ENCODE measurements at places on chromosomes 12 and 14.

DNA sequence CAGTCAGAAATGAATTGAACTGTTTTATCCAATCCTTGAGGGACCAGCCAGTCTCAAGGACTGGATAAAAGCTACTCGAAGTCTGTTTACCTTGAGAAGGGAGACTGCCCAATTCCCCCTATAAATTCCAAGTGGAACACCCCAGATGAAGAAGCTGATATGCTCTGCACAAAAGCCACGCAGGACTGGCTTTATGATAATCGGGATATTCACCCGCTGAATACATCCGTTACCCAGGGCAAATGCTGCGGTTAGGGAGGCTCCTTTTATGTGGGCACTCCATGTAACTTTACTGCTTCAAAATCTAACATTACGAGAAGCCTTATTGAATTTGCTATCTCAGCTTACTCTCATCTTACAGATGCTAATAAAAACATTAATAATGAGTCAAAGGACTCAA is 119.1 kb downstream of the DENND5B start:
- H3K27ac ChIP-seq, result no peak overlapping the region
- no peaks in the 10 kb centered on the region for H3K27me3 ChIP-seq
- H3K4me1 ChIP-seq, result no peaks in the 10 kb centered on the region
- no peaks in the 10 kb centered on the region for H3K36me3 ChIP-seq
- no peak for DNase-seq
- H3K4me3 ChIP-seq, result no peak overlapping the region

GRCh38 chr12:121520586-121521086 is 60.2 kb downstream of the KDM2B start:
- peaks cover 23% of the 10 kb centered on the region for H3K36me3 ChIP-seq
- no peak overlapping the region for H3K27ac ChIP-seq
- H3K4me3 ChIP-seq, result no peak overlapping the region
- DNase-seq, result no peak
- no peaks in the 10 kb centered on the region for H3K4me1 ChIP-seq

DNA sequence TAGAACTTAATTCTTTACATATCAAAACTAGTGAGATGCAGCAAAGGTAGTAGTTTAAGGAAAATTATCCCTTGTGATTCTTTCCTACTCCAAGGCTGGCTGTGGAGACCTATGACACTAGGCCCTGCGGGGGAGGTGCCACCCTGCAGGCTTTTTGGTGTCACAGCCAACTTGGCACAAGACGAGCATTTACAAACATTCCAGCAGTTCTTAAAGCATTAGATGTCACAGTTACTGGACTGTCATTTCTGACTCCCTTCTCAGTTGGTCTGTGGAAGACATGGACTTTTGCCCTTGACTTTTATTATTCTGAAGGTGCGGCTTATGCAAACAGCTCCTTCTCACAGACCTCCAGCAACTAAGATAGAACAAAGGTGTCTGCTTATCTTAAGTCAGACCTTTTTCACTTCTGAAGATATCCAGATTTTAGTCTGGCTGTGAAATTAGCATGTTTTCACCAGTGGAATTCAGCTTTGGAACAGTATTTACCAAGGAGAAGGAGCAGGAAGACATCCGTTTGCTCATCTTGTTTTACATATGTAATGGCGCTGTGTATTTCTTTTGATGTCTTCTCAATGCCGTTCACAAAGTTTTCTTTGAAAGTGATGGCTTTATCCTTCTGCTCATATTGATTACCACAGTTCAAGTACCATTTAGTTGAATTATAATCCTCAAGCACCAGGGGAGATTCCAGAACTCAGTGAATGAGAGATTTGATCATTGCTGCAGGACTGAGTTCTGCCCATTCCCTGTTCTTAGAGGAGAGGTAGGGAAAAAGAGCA is 17.9 kb downstream of the SRGAP1 start:
- H3K4me1 ChIP-seq, result peaks cover 2% of the 10 kb centered on the region
- no peaks in the 10 kb centered on the region for H3K27me3 ChIP-seq
- H3K4me3 ChIP-seq, result no peak overlapping the region
- DNase-seq, result no peak
- no peak overlapping the region for H3K27ac ChIP-seq

- no peaks in the 10 kb centered on the region for H3K27me3 ChIP-seq
- H3K4me1 ChIP-seq, result peaks cover 2% of the 10 kb centered on the region
- no peak overlapping the region for H3K27ac ChIP-seq
- no peak overlapping the region for H3K4me3 ChIP-seq
- H3K36me3 ChIP-seq, result no peaks in the 10 kb centered on the region
Observed at GRCh38 chr14:56180754-56181542, 62.7 kb downstream of the PELI2 start.

DNA sequence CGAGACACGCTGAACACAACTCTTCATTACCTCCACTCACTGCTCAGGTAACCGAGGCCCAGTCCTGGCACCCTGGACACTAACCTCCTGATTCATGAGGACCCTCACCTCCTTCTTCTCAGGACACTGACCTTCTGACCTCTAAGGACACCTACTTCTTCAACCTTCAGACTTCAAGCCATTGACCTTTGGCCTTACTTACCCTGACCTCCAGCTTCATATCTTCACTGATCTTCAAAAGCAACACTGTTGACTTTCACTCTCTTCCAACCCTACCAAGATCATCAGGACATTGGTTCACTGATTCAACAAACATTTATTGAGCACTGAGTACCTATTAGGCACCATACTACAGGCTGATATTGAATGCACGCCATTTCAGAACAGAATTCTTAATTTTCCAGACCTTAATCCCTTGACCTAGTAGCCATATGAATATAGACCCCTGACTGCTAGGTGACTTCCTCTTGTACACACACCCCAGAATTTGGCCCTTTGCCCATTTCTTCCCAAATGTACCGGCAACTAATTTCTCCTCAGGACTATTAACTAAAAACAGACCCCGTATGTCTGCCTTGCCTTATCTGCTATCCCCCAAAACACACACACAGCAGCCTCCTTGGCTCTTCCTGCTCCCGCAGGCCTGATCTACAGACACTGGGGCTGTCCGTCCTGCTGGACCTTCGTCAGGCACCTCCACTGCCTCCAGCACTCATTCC is 5.8 kb downstream of the ARHGEF40 start:
- H3K4me1 ChIP-seq, result peaks cover 4% of the 10 kb centered on the region
- no peak for DNase-seq
- H3K36me3 ChIP-seq, result peaks cover 32% of the 10 kb centered on the region
- no peaks in the 10 kb centered on the region for H3K27me3 ChIP-seq
- H3K4me3 ChIP-seq, result no peak overlapping the region

GRCh38 chr12:93686572-93687356 is 9.6 kb downstream of the CRADD start:
- no peak overlapping the region for H3K27ac ChIP-seq
- DNase-seq, result no peak
- H3K4me3 ChIP-seq, result no peak overlapping the region

DNA sequence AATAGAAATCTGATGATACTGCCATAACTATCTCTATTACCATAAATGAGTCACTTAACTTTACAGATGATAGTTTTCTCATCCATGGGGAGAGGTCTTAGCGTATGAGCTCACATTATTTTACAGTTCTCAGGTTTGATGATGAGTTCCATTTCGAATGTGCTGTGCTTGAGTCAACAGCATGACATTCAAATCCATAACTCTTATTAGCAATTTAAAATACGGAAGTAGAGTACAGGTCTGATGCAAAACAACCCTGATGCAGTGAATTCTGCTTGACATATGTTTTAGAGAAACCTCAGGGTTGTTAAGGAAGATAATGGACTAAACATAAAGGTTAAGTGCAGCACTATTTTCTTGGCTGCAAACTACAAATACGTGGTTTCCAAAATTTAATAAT is 30.0 kb downstream of the C14orf39 start:
- H3K4me3 ChIP-seq, result no peak overlapping the region
- H3K27ac ChIP-seq, result no peak overlapping the region
- no peaks in the 10 kb centered on the region for H3K27me3 ChIP-seq
- no peak for DNase-seq
- no peaks in the 10 kb centered on the region for H3K4me1 ChIP-seq

- H3K4me1 ChIP-seq, result no peaks in the 10 kb centered on the region
- no peaks in the 10 kb centered on the region for H3K36me3 ChIP-seq
- no peaks in the 10 kb centered on the region for H3K27me3 ChIP-seq
- H3K4me3 ChIP-seq, result no peak overlapping the region
Observed at GRCh38 chr14:47917344-47917954, 242.0 kb upstream of the MDGA2 start.

- H3K4me1 ChIP-seq, result no peaks in the 10 kb centered on the region
- no peak for DNase-seq
- no peak overlapping the region for H3K27ac ChIP-seq
- H3K27me3 ChIP-seq, result no peaks in the 10 kb centered on the region
- H3K36me3 ChIP-seq, result no peaks in the 10 kb centered on the region
Observed at GRCh38 chr12:68559984-68560850, 50.5 kb upstream of the RAP1B start.

- no peak overlapping the region for H3K27ac ChIP-seq
- H3K36me3 ChIP-seq, result no peaks in the 10 kb centered on the region
- DNase-seq, result no peak
- 0 out of 2 replicates have a peak, but pooled peaks cover 4% of the 10 kb centered on the region for H3K4me1 ChIP-seq
Observed at GRCh38 chr14:69263364-69263763, 3.4 kb downstream of the GALNT16 start.

- no peak for DNase-seq
- H3K27ac ChIP-seq, result no peak overlapping the region
- H3K36me3 ChIP-seq, result no peaks in the 10 kb centered on the region
- no peak overlapping the region for H3K4me3 ChIP-seq
- H3K4me1 ChIP-seq, result no peaks in the 10 kb centered on the region
Observed at GRCh38 chr12:28158353-28158752, 31.9 kb upstream of the CCDC91 start.

- no peak overlapping the region for H3K4me3 ChIP-seq
- no peaks in the 10 kb centered on the region for H3K36me3 ChIP-seq
- no peak overlapping the region for H3K27ac ChIP-seq
- H3K4me1 ChIP-seq, result peaks cover 21% of the 10 kb centered on the region
- no peak for DNase-seq
Observed at GRCh38 chr14:68473069-68473468, 319.8 kb downstream of the ZFP36L1 start.

- H3K27me3 ChIP-seq, result no peaks in the 10 kb centered on the region
- no peak overlapping the region for H3K27ac ChIP-seq
- DNase-seq, result no peak
- H3K4me3 ChIP-seq, result no peak overlapping the region
- no peaks in the 10 kb centered on the region for H3K4me1 ChIP-seq
- no peaks in the 10 kb centered on the region for H3K36me3 ChIP-seq
Observed at GRCh38 chr12:66014818-66015217, 115.7 kb downstream of the LLPH start.

DNA sequence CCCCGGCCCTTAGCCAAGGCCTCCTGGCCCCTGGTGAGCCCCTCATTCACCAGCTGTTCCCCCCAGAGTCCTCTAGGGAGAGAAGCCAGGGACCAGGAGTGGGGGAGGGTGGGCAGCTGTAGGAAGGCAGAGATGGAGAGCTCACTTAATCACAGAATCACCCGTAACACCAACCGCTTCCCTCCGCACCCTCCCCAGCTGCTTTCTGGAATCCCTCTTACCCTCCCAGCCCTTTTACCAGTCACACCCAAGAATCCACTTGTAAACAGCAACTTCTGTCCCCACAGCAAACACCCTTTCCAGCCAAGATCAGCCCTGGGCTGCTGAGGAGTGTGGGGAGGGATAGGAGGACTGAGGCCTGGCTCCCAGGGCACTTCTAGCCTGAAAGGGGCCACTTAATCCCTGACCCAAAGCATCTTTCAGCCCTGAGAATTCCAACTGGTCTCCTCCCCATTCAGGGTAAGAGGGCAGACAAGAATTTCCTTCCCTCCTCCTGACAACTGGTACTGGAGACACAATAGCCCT is 18.8 kb downstream of the NCKAP5L start:
- H3K4me3 ChIP-seq, result no peak overlapping the region
- H3K27me3 ChIP-seq, result no peaks in the 10 kb centered on the region
- no peak overlapping the region for H3K27ac ChIP-seq
- peaks cover 17% of the 10 kb centered on the region for H3K4me1 ChIP-seq
- peaks cover 4% of the 10 kb centered on the region for H3K36me3 ChIP-seq

DNA sequence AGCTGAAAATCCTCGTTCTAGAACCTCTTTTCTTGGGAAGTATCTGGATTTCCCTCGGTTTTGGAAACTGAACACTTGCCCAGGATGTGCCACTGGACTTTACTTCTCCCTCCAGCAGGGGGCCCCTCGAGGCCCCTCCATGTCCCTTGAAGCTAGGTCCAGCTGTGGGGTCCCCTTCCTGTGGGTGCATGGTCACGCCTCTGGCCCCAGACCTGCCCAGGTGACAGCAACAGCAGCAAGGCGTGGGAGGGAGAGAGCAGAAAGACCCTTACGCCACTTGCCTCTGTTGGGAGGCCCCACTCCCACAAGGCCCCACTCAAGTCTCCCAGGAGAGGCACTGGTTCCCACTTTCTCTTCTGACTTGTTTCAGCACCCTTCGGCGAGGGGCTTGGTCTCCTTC is 3.1 kb downstream of the SLC25A29 start:
- peaks cover 10% of the 10 kb centered on the region for H3K4me1 ChIP-seq
- DNase-seq, result no peak
- no peak overlapping the region for H3K4me3 ChIP-seq
- H3K27me3 ChIP-seq, result no peaks in the 10 kb centered on the region

DNA sequence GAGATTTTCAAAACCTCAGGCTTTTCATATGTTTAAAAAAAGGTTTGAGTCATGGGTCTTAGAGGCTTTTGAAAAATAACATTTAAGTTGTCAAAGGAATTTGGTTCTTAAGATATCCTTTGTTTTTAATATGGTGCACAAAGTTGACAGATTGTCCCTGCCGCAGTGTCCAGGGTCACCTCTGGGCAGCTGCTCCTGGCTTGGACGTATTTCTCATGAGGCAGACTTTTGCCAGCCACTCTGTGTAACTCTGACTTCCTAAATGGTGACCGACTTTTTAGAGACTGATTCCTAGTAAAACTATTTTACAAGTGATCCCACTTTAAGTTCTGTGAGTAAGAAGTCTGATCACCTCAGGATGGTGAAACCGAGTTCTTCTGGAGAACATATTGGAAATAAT is 27.5 kb downstream of the XRCC3 start:
- no peak overlapping the region for H3K4me3 ChIP-seq
- no peak for DNase-seq
- H3K4me1 ChIP-seq, result no peaks in the 10 kb centered on the region
- H3K27me3 ChIP-seq, result no peaks in the 10 kb centered on the region

DNA sequence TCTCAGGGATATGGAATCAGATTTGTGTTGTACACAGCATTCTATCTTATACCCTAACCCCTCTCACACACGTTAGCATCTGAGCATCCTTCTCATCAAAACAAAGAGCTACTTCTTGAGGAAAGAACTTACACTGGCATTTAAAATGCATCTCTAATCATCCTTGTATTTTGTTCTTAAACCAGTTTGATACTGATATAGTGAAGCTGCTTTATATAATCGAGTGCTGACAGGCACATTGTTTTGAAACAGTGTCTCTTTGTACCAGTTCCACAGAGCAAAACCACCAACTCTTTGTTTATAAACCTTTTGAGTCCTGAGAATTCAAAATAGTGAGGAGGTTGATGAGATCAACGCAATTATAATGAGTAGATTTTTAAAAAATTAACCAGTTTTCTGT is 8.8 kb downstream of the GPR33 start:
- no peaks in the 10 kb centered on the region for H3K4me1 ChIP-seq
- no peaks in the 10 kb centered on the region for H3K36me3 ChIP-seq
- H3K27ac ChIP-seq, result no peak overlapping the region
- no peak overlapping the region for H3K4me3 ChIP-seq

GRCh38 chr12:16807731-16808130 is 201.8 kb upstream of the LMO3 start:
- H3K27me3 ChIP-seq, result no peaks in the 10 kb centered on the region
- H3K36me3 ChIP-seq, result no peaks in the 10 kb centered on the region
- no peaks in the 10 kb centered on the region for H3K4me1 ChIP-seq
- DNase-seq, result no peak
- no peak overlapping the region for H3K27ac ChIP-seq
